Eye (tissue), 1 donor: ENCODE measurements at places on chromosomes 6 and 20.

DNA sequence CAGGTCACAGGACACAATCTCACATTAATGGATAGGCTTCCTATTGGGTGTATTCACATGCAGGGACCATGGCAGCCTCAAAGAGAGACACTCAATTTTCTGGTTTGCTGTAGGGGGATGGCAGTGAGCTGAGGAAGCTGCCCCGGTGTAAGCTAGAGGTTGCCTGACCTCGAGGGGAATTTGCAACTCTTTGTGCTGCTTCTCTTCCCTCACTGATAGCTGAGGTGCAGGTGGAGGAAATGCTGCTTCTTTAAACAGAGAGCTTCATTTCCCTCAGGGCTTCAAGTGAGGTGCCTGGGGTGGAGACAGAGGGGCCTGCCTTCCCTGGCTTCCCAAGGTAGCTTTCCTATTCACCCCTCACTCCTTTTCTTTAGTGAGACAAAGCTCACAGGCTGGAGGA, 151.9 kb downstream of the CD83 start:
- DNase-seq = no peak

- no peak for DNase-seq
These were observed 19.5 kb downstream of the SRSF6 start for GRCh38 chr20:43477193-43477592.

DNA sequence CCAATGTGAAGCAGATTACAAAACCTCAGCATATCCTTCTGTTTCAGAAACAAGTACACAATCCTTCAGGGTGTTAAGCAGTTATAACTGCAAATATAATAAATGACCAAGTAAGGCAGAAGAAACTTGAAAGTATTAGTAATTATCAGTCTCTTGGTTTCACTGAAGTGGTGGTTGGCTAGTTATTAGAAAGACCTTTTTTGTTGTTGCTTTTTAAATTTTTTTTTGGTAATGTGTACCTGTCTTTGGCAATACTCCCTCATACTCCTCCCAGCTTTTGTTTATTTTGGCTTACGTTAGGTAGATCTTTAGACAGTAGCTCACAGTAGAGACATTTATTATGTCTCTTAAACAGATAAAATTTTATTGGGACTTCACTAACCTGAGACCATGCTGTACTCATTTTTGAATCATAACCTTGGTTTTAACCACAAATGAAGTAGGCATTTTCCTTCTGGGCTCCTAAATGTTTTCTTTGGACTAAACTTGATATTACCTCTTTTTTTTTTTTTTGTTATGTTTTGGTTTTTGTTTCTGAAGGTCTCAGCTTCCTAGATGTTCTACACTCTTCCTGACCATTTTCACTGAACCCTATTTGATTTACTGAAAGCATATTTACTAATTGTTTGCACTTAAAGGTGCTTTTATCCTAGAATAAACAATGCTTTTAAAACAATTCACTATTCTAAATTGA, 6.4 kb downstream of the CD2AP start:
- no peak for DNase-seq

GRCh38 chr6:33317669-33318425, at the start of gene ZBTB22:
Gene ZBTB22, minus strand, starts transcription at chr6:33317744. Its CDS starts 828 bp downstream, at chr6:33316916.
- peak; percentile 100 for DNase-seq

GRCh38 chr6:62150048-62150663, 135.9 kb downstream of the KHDRBS2 start:
- peak; percentile 62 for DNase-seq

DNA sequence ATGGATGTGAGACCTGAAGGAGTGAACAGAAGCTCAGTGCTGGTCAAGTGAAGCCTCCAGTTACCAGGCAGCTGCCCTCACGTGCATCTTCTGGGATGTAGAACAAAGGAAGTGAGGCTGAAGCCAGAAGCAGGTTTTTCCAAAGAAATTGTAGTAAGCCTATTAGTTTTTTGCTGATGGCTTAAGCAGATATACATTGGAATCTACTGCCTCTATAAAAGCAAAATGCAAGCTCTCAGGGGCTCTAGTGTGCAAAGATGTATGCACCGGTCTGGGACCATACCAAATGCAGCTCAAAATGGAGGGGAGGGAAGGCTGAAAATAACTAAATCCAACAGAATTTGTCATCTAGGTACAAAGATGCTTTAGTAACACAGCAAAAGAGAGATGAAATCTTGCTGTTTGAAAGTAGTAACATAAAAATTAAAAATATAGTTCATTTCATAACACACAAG, 77.0 kb downstream of the DTNBP1 start:
- peak; percentile 63 for DNase-seq

- DNase-seq = no peak
These were observed 125.1 kb downstream of the PKHD1 start for GRCh38 chr6:51962354-51962753.

DNA sequence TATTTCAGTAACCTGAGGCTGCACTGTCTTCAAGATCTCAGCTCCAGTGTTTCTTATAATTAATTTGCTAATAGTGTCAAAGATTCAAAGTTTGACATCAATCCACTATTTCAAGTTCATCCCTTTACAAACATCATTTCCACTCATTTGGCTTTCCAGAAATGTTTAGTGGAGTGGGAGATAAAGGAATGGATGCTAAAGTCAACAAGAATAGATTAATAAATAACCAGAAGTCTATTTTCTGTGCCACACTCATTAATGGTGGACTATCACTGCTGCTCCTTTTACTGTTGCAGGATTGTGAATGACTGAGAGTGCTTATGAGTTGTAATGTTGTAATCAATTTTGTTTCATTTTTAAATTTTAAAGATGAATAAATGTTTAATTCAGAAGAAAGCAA, 28.4 kb upstream of the EPM2A start:
- DNase-seq = no peak

- no peak for DNase-seq
These were observed 108.5 kb upstream of the STMND1 start for GRCh38 chr6:16993396-16993795.
